ENCODE measurements at places on chromosomes 6 and 20.

DNA sequence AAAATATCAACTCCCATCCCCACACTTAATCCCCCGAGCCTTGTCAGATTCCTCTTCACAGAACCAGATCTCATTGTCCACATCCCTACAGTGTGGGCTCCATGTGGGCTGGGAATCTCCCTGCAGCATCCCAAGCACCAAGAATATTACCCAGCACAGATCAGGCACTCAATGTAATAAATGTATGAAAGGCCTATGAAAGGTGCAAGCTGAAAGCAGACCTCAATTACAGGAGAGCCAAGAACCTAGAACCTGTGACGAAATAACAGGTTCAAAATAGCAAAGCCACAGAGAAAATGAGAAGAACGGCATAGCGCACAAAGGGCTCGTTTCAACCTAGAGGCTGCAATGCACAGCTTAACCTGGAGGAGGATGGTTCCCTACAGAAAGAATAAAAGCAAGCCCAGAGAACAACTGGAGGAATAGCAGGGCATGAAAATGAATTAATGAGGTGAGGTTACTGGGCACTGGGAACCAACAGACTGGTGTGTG lies 3.1 kb downstream of the SLC23A2 start:
- DNase-seq: no peak

GRCh38 chr20:46002008-46002407 lies 6.7 kb upstream of the MMP9 start:
- DNase-seq: no peak

DNA sequence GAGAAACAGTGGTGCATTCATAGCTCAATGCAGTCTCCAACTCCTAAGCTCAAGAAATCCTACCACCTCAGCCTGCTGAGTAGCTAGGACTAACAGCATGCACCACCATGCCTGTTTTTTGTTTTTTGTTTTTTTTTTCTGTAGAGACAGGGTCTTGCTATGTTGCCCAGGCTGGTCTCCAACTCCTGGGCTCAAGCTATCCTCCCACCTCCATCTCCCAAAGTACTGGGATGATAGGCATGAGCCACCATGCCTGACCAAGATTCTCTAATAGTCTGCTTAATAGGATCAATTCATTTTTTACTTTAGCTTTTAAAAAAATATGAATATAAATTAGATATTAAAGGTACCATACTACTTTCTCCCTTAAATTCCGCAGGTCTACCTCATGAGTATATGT lies 152.3 kb upstream of the BEND3 start:
- DNase-seq: no peak

DNA sequence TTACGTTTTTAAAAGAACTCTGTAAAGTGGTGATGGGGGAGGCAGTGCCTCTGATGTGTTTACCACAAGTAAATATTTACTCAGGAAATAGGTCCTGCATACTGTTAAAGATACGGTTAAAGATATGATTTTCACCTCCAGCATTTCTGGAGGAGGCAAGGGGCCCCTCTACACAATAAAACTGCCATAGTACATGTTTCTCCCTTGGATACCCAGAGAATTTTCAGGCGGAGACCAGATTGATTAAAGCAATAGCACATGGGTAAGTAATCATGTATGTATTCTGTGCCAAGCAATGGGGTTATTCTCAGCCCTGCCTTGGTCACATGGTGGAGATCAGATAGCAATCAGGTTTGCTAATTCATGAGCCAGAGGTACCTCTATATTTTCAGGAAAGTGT lies 9.6 kb downstream of the RIPOR2 start:
- no peak for DNase-seq

DNA sequence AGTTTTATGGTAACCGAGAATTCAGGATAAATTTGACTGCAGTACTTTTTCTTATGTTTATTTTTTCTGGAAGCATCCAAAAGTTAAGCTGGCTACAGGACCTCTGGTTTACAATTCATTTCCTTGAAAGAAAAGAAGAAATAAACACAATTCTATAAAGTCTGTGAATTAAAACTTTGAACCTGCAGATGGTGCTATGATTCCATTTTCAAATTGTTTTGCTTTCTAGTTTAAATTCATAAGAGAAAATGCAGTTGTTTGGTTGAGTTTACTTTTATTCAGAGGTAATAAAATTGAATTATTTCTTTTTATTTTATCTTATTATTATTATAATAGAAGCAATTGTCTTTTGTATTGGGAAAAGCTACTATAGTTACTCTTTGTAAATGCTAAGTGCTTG lies 1.8 kb upstream of the VIP start:
- DNase-seq: no peak

GRCh38 chr6:94272327-94272726 lies 853.0 kb upstream of the EPHA7 start:
- DNase-seq: no peak

DNA sequence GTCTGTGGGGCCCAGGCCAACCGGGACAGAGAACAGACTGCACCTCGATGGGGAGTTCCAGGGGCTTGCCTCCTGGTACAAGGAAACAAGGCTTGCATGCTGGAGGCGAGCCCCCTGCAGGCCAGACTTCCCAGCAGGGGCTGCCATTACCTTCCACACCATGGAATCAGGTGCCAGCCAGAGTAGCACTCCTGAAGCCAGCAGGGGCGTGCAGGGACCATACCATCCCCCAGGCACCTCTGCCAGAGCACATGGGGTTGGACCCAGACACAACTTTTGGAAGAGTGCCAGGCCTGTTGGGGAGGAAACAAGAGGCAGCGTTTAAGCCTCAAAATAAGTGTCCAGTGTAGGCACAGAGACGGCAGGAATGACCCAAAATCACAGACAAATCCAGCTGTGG lies 6.5 kb downstream of the DDO start:
- DNase-seq: no peak

DNA sequence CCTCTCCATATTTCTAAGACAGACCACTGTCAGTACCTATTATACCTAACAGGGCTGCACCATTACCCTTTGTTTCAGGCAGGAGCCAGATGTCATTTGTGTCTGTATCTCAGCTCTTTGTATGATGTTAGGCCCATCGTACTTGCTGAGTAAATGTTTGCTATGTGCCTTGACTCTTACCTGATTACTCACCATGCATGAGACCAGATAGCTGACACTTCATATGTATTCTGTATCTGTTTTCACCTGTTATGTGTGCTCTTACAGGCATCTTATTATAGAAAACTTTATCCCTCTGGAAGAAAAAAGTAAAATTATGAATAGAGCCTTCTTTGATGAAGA lies 31.7 kb upstream of the ASXL1 start:
- no peak for DNase-seq

DNA sequence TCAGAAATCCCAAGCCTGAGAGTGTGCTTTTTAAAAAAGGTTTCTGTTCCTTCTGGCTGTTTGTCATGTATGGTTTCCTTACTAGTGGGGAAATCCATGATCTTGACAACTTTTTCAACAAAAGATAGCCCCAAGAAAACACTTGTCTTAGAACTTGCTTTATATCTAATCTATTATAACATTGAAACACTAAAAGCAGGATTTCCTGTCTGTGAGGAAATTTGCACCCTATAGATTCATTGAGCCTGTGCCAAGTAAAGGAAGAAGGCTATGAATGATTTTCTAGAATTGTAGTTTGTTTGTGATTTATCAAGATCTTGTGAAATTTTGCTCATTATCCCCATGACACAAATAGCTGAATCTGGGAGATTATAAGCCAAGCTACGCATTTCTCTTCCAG lies 238.6 kb upstream of the RIN2 start:
- no peak for DNase-seq

DNA sequence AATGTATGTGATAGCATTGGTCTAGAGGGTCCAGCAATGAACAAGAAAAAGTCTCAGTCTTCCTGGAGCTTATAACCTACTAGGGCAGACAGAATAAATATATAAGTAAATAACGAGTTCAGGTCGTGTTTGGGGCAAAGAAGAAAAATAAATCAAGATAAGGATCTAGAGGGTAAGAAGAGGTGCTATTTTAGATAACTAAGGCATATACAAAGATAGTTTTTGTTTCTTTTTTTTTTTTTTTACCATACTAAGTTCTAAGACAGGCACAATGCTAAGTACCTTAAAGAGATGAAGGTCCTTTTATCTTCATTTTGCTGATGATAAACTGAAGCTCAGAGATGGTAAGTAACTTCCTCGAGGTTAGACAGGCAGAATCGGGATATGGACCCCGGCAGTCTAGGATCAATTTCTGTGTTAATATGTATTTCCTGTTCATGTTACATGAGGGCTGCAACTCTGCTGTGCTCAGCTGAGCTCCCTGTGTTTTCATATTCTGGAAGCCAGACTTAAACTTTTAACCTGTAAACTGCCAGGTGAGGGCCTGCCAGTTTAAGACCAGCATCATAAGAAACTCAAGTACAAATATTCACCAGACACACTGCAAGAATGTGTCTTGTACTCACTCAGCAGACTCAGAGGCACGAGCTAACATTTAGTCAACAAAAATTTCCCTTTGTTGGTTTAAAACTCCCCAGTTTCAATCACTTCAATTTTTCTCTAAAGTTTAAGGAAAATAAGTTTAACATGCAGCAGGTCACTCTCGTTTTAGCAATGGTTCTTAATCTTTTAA lies 23.3 kb downstream of the SESN1 start:
- DNase-seq: no peak

- DNase-seq: no peak
These were observed 13.1 kb downstream of the ACSS1 start for GRCh38 chr20:25044660-25045342.

GRCh38 chr6:141704151-141704550 lies 428.6 kb upstream of the GJE1 start:
- DNase-seq: no peak

DNA sequence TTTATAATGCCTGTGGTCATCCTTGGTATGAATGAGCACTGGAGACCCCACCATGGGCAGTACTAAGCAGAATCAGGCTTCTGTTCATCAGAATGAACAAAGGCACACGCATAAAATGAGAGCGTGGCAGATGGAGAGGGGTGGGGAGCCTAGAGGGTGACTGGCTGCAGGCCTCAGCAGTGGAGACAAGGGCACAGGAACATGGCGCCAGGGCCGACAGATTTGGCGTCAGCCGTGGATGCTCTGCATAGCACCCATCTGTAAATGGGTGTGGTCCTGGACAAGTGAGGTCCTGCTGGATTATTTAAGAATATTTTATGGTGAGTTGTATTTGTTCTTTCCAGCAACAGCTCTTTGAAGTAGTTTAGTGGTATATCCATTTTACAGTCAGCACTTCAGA lies 33.1 kb downstream of the E2F3 start:
- no peak for DNase-seq

DNA sequence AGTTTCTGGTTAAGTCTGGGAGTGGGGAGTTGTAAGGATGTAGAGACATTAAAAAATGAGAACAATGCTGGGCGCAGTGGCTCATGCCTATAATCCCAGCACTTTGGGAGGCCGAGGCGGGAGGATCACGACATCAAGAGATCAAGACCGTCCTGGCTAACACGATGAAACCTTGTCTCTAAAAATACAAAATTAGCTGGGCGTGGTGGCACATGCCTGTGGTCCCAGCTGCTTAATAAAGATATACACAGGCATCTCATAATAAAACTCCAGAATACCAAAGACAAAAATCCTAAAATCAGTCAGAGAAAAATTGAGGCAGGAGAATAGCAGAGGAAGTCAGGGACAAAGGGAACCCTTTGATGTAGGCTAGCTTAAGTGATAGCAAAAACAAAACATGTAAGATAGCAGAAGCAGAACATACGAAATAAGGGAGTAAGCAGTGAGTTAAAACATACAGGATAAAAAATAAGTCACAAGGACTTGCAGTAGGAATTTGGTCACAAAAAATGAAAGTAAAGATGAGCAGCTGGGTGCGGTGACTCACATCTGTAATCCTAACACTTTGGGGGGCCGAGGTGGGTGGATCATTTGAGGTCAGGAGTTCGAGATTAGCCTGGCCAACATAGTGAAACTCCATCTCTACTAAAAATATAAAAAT lies 23.6 kb downstream of the DDX43 start:
- no peak for DNase-seq

DNA sequence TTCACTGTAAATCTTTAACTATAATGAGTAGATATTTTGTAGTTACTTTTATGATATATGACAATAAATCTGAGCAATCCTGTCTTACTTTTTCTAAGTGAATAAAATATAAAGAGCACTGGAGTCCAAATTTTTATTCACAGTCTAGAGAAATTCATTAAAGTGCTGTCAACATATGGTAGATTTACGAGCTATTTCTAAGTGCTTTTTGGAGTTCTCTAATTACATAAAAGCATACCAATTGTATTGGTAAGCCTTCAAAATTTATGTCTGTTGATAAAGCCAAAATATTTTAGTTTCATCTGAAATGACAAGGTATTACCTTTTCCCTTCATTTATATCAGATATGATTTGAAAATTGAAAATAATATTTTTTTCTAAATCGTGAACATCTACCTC lies 75.4 kb downstream of the MAN1A1 start:
- DNase-seq: no peak

DNA sequence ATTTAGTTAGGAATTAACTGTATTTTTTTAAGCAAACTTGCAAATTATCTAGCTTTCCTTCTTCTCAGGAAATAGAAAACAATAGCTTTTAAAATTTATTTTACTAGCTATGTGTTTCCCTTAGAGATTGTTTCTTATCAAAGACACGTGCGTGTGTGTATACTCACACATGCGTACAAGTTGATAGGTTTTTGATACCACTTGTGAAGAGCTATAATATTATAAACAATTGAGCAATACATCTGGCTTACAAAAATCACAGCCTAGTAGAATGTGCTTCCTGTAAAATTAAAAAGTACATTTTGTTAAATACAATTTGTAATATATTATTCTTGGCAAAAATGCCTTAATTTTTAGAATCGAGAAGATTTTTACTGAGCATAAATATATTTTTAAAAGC lies 33.9 kb downstream of the COL12A1 start:
- no peak for DNase-seq

DNA sequence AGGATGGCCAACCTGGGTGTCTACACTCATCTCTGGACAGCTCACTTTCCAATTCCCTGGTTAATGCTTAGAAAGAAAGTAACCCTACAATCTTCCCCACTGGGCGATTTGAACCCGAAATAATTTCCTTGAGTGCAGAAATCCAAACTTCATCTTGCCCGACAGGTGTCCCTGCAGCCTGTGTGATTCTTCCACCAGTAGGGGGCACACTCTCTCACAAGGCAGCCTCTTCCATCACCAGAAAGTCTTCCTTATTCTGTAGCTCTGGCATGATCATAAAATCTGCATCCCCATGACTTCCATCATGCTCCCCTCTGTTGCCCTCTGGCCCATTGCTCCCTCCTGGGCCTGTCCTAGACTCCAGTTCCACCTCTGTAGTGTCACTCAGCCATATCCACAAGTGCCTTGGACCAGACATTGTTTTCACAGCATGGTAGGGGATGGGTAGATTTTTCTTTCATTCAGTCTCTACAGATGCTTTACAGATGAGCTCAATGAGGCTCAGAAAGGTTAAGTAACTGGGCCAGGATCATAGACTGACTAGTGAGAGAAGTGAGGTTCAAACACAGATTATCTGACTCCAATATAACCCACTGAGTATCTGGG lies 170.4 kb upstream of the SPTLC3 start:
- DNase-seq: no peak

GRCh38 chr6:108650781-108651180 lies 90.1 kb downstream of the FOXO3 start:
- DNase-seq: peak; percentile 19

GRCh38 chr6:50097966-50098640 lies 48.4 kb upstream of the DEFB112 start:
- no peak for DNase-seq

GRCh38 chr20:40536808-40537207 lies 152.2 kb downstream of the MAFB start:
- DNase-seq: no peak

Measured in AG04449 (cell line).